NCI-H1048 (cell line): ENCODE measurements at places on chromosomes 2 and 18.

DNA sequence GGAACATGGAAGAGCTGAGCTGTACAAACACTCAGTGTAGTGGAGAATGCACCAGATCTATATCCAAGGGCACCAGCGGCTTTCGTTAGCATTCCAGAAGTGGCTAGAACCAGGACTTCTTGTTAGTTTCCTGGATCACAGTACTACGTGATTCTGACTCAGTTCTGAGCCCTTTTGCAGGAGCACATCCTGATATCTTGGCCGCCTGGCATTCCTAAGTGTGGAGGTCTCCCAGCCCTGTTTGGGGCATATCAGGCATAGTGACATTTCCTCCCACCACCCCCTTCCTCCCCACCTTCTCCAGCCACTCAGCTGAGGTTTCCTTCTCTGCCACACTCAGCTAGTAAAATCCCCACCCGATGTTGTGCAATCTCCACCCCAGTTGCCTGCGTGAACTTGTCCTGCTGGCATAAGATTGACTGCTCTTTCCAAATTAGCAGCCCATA, 63.4 kb downstream of the BMP10 start:
- DNase-seq: no peak

DNA sequence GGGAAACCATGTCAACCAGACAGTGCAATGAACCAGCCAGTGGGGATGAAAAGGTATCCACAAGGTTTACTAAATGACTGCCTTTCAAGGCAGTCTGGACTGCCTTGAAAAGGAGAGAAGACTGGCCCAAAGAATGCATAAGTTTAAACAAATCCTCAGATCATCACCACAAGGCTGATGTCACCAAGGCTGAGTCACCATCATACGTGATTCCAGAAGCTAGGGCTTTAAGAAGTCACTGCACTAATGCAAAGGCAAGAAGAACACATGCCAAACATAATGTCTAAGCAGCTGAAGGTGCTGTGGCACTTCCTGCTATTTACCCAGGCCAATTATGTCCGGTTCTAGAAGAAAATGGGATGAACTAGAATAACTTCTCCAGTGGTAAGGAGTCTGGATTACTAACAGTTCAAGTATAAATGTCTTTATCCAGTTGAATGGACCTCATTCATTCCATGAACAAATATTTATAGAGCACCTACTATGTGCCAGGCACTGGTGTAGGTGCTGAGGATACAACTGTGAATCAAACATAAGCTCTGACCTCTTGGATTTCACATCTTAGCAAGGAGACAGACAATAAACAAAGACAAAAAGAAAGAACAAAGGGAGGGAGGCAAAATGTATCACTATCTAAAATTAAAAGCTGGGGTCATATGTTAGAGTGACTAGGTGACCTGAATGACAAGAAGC, 37.6 kb upstream of the ONECUT2 start:
- DNase-seq: no peak

DNA sequence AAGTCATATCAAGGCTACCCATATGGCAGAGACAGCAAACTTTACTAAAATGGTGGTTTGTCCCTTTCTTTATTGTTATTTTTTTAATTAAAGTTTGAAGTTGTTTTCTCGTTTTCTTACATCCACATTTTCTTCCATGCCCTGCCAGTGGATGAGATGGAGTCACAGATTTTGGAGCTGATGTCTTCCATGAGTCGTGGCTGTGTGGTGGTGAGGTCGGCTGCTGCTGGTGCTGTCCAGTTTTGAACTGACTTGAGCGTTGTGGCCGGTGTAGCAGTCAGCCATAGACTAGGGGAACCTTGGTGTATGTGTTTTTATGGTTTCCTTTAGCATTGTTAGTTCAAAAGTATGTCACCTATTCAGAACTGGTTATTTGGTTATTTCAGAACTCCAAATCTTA, 182.8 kb downstream of the SH3RF3 start:
- no peak for DNase-seq

DNA sequence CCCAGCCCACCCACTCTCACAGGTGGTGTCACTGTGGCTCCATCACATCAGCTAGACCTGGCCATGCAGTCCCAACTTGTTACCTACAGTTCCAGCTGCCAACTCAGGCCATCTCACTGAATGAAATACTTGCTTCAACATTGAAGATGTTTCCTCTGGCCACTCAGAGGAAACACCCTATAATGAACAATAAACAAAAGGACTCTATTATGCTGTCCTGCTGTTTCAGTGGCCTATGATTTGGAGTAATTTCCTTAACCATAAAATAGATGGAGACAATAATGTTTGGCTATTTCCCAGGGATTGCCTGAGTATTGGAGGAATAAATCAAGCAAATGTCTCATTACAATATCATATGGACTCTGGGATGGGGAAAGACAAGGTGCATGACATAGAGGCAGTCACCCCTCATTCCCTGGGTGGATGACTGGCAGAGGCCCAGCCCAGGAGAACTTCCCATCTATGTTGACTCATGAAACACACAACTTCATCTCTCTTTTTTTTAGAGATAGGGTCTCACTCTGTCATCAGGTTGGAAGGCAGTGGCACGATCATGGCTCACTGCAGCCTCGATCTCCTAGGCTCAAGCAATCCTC, 134.4 kb downstream of the TGIF1 start:
- no peak for DNase-seq

DNA sequence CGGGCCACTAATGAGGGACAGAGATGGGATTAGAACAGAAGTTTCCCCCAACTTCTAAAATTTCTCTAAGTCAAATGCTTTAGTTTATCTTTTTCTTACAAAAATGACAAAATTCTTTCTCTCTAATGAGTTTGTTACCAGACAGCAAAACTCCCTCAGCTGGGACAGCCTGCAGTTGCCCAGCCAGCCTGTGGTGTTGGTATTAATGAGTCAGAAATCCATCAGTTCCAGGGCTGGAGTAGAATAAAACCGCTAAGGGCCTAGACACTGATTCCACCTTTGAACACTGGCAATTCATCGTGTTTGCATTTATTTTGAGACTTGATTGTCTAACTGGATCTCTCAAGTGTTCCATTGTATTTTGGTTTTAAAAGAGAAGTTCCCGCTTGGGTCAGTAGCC, 38.3 kb upstream of the SMAD2 start:
- no peak for DNase-seq

GRCh38 chr2:187369471-187369870, 78.6 kb downstream of the CALCRL start:
- no peak for DNase-seq

- no peak for DNase-seq
Measured at GRCh38 chr2:241187101-241187917, 1.2 kb upstream of the ANO7 start.

DNA sequence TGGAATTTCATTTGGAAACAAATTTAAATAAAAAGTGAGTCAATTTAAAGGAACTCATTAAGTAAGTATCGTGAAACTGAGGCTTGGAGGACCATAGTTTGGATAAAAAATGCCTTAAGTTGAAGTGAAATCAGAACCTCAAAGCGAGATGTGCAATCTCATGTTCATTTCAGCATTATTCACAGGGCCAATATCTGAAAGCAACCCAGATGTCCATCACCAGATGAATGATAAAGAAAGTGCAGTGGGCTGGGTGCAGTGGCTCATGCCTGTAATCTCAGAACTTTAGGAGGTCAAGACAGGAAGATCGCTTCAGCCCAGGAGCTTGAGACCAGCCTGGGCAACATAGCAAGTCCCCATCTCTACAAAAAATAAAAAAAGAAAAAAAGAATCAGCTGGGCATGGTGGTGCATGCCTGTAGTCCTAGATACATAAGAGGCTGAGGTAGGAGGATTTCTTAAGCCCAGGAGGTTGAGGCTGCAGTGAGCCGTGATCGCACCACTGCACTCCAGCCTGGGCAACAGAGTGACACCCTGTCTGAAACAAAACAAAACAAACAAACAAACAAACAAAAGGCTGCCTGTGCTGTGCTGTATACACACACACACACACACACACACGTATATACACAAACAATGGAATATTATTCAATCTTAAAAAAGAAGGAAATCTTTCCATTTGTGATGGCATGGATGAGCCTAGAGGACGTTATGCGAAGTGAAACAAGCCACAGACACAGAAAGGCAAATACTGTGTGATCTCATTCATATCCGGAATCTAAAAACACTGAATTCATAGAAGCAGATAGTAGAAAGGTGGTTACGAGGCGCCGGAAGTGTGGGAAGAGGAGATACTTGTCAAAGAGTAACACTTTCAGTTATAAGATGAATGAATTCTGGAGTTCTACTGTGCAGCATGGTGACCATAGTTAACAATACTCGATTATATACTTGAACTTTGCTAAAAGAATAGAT, 14.5 kb downstream of the SH3RF3 start:
- DNase-seq: no peak

DNA sequence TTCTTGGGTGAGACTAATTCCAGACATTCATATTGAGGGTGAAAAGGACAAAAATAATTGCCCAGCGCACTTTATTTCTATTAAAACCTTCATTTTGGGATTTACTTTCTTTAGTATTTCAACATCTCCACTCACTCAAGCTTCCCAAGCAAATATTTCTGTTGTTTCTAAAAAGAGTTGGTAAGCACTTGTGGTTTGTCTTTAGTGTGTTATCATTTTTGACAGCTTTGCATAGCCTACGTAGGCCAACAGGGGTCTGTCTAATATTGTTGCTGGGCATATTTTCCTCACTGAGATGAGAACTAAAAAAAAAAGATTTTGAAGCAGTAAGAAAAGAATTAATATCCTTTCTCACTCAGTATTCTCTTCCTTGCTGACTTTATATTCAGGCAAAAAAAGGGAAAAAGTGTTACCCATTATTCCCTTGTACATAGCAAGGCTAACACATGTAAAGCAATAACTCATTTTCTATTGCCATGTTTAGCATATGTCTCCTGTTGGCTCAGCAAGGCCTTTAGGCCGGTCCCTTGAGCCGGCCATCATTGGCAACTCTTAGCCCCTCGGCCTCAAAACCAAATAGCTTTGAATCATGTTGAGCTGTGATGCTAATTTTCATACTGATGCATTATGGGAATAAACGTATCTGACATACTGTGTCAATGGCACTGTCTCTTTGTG, 494.2 kb downstream of the ARHGAP15 start:
- no peak for DNase-seq

- no peak for DNase-seq
Measured at GRCh38 chr2:84456156-84456555, 2.9 kb downstream of the SUCLG1 start.

DNA sequence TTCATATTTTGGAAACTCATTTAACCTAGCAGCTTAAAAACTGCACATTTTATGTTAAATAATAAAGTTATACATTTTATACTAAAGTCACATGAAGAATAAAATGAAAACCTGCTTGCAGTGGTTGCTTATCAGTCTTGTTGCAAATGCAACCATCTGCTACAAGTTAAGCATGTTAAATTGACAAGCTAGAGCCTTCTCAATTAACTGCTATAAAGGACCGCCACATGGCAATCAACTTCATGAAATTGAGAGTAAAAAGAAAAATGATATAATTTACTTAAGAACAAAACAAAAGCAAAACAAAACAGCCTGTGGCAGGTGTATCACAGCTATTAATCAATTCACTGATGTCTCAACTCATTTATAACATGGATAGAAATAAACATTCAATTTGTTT, 78.7 kb downstream of the RTTN start:
- no peak for DNase-seq

- no peak for DNase-seq
Measured at GRCh38 chr2:216829533-216829932, 30.3 kb downstream of the TNP1 start.

GRCh38 chr18:28151434-28151833, 25.5 kb downstream of the CDH2 start:
- no peak for DNase-seq

GRCh38 chr2:217950401-217950871, 52.4 kb downstream of the TNS1 start:
- no peak for DNase-seq

DNA sequence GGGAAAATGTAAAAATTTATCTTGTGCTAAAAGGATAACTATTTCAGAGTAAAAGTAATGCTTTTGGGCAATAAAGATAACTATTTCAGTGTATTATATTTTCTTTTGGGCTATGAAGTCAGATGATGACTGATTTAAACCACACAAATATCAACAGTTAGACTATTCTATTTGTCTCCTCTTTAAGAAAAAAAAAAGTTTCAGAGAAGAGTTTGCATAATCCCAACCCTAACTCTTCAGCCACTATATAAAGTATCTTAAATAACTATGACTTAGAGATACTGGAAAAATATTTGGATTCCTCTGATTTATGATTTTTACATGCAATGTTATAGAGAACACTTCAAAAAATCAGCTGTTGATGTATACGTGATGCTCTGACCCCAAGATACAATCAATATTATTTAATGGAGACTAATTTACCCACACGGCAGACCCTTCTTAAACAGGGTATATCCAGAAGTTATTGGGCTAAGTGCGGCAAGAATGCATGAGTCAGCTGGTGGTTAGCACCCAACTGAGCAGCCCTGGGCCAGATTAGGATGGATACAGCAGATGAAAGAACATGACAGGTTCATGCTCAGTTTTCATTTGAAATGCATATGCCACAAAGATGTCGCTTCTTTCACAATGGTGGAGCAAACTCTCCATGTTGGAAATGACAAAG, 279.0 kb downstream of the AFF3 start:
- DNase-seq: no peak

GRCh38 chr2:201275990-201276389, 15.7 kb downstream of the CASP8 start:
- DNase-seq: no peak

- no peak for DNase-seq
Measured at GRCh38 chr2:136534811-136535210, 230.5 kb upstream of the THSD7B start.

GRCh38 chr2:108932736-108933332, 56.2 kb downstream of the EDAR start:
- DNase-seq: no peak

- DNase-seq: no peak
Measured at GRCh38 chr2:121966663-121967062, 211.2 kb downstream of the TSN start.

- DNase-seq: no peak
Measured at GRCh38 chr2:143700865-143701264, 571.6 kb downstream of the ARHGAP15 start.

DNA sequence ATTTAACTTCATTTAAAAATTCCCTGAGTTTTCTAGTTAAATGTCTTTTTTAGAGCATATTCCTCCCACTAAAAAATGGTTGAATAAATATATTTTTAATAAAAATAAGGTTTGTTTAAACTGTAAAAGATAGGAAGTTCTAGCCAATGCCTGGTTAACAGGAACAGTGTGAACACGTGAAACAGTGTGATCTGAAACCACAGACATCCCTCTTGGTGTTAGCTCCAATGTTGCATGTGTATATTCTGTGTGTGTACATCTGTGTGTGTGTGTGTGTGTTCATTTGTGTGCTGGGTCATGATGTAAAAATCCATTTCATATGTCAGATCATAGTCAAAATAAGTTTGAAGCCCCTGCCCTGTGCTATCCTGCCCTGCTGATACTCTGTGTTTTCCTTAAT, 6.1 kb upstream of the SOX11 start:
- no peak for DNase-seq
